ENCODE measurements at places on chromosomes 1 and 21. TPM values are rescaled to one million over a fixed set of nuclear protein-coding genes. Genes with fewer than 3 reads are reported as not detected.

GRCh38 chr1:178374016-178374415, 122.7 kb downstream of the CLEC20A start:
- H3K36me3 ChIP-seq = no peaks in the 10 kb centered on the region
- H3K27ac ChIP-seq = no peak overlapping the region
- no peak overlapping the region for H3K4me3 ChIP-seq
- no peak for DNase-seq

The CRP gene
- polyA plus RNA-seq = 7.9 TPM

- peak; percentile 85 for DNase-seq
- H3K27ac ChIP-seq = peak overlapping the region; percentile 67
- H3K4me3 ChIP-seq = no peak overlapping the region
- no peaks in the 10 kb centered on the region for H3K27me3 ChIP-seq
- no peaks in the 10 kb centered on the region for H3K36me3 ChIP-seq
- H3K4me1 ChIP-seq = no peaks in the 10 kb centered on the region
These were observed 716 bp upstream of the MTARC1 start for GRCh38 chr1:220786057-220786336.

GRCh38 chr1:212700892-212701819, 1.5 kb upstream of the BATF3 start:
- no peaks in the 10 kb centered on the region for H3K36me3 ChIP-seq
- H3K4me3 ChIP-seq = peak overlapping the region; percentile 45
- peaks cover 14% of the 10 kb centered on the region for H3K4me1 ChIP-seq
- H3K27me3 ChIP-seq = no peaks in the 10 kb centered on the region

Data from pancreas (tissue), 10 donors.